NCI-H526 (cell line): ENCODE measurements at places on chromosomes 3 and 15.

DNA sequence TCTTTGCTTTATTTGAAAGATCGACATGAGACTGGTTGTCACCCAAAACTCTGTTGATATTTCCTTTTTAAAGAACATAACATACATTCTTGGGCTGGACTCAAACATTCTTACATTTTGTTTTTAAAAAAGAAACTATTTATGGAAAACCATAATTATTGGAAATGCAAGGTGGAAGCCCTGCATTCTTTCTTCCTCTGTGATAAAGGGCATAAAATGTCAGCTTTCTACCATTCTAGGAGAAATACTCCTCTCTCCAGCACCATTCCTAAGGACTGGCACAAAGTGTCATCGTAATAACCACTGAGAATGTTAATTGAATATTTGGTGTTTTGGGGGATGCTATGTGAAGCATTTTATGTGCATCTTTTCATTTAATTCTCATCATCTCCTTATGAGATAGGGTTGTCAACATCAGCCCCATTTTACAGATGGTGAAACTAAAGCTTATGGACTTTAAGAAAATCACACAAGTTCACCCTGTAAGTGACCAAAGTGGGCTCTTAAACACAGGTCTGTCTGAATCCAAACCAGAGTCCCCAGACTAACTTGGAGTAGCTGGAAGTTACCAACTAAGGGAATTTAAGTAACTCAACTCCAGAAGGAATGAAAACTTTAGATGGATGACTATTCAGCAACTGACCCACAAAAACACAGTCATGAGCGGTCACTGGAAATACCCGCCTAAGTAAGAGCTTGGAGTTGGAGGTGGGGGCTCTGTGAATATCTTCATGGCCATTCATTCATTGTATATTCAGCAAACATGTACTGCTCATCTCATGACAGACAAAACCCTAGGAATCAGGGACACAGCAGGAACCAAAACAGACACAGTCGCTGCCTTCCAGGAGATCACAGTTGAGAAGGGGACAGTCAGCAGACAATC is 45.9 kb upstream of the LMCD1 start:
- DNase-seq: no peak

DNA sequence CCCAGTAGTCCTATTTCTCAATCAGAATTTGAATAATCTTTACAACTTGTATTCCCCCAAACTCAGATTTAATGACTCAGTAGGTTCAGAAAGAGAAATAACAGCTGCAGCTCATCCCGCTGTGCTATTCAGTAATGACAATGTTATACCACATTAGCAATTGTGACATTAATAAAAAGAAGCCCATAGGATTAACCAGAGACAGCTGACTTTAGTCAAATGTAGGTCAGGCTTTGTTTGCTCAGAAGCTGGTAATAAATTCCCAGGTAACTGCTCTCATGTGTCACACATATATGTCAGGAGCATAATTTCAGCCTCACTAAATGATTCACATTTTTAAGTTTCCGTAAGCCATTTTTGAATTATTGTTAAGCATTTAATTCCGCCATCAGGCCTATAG is 222.0 kb upstream of the UBE2E2 start:
- DNase-seq: no peak

GRCh38 chr3:178457511-178457910 is 78.7 kb upstream of the KCNMB2 start:
- DNase-seq: no peak

- no peak for DNase-seq
Observed at GRCh38 chr15:43529141-43529540, 11.7 kb downstream of the MAP1A start.

GRCh38 chr3:185308126-185308754 is 54.4 kb upstream of the EHHADH start:
- peak; percentile 84 for DNase-seq

DNA sequence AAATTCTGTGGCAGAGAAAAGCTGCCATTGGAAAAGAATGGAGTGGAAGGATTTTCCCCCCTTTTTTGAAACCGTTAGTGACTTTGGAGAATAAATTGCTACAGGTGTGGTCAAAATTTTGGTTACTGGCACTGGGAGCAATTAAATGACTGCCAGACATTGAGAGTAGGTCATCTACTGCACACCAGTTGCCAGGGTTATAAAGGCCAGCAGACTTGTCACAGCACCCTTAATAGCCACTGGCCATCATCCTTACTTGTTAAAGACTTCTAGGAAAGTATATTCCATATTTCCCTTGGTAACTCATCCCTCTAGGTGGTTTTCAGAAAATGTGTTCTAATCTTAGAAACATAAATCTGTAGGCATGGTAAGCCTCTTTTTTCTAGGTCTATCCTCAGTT is 8.0 kb downstream of the PIK3CA start:
- no peak for DNase-seq

DNA sequence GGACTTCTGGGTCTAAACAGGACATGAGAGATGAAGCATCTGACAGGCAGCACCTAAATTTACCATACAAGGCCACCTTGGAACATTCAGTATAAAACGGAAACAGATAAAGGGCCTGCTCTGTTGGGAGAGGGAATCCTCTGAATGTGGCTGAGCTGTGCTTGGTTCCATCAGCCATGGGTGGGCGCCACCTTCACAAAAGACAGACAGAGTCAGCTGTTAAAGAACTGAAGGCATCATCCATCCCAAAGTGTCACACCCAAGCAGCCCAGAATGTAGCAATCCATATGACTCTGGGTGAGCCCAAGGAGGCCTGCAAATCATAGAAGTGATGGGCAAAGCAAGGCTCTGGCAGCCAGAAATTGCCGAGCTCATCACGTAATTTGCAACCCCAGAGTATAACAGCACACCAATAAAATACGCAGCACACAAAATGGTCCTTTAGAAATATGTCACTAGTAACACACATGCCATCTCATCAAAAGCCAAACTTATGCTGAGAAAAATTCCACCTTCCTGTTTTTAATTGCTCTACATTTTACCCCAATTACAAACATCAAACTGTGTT is 24.8 kb upstream of the RBP1 start:
- peak; percentile 42 for DNase-seq

- peak; percentile 82 for DNase-seq
Observed at GRCh38 chr3:187165144-187165543, 25.8 kb upstream of the RPL39L start.

- DNase-seq: no peak
Observed at GRCh38 chr3:95254061-95254460, 1191.2 kb downstream of the NSUN3 start.

DNA sequence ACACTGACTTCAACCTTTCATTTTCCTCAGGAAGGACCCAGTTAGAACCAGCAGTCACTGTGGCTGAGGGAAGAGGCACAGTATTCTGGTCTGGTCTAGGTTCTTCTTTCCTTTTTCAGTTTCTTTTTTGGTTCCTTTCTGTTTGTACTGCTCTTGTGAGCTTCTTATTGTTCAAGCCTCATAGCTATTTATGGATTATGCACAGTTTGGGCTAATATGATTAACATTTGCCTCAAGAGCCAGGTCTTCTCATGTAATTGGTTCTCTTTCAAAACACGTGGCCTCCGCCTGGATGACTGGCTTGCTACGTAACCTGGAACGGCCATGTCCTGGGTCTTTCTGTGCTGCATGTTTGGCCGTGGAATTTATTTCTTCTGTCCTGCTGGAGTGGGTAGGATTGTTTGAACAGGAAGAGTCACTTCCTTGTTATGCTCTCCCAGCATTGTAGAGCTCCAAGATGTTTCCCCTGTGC is 43.3 kb downstream of the RBMS3 start:
- no peak for DNase-seq

DNA sequence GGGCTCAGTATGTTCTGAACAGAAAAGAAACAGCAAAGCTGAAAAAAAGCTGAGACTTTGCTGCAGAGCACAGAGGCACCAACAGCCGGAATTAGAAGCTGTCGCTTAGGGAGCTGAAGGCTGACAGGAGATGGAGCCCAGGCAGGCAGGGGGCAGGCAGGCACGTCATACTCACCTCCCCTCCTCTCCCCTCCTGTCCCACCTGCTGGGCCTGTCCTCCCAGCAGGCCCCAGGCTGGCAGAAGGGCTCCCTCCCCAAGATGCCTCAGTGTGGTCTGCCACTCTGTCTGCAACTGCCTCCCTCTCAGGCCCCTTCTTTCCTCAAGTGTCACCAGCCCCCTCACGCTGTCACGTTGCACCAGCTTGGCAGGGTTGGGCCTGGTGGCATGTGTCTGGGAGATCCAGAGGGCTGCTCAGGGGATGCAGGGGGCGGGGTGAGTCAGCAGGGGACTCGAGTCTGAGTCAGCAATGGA is 3.2 kb upstream of the ANKRD63 start:
- DNase-seq: no peak

DNA sequence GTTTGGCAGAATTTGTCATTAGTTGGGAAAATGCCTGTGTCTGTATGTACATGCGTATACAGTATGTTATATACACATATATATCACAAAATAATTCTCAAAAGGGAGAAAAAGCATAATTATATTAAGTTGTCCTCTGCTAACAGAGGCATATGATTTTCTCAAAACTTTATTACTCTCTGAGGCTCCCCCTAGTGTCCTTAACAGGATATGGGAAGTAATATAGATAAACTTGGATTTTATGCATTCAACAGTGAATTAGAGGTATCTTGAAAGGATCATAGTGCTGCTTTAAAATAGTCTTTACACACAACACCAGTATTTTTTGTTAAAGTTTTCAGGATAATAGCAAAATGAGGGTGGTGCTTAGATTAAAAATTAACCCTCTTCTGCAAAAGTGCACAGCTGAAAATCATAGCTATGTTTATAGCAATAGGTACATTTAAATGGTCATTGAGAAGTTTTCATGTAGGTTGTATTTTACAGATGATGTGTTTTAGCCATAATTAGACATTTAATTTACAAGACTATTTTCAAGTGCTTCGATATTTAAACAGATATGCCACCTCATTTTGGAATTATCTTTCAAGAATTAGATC is 454.0 kb upstream of the ROBO2 start:
- no peak for DNase-seq

- DNase-seq: no peak
Observed at GRCh38 chr3:127422663-127423375, 135.0 kb upstream of the PRR20G start.

DNA sequence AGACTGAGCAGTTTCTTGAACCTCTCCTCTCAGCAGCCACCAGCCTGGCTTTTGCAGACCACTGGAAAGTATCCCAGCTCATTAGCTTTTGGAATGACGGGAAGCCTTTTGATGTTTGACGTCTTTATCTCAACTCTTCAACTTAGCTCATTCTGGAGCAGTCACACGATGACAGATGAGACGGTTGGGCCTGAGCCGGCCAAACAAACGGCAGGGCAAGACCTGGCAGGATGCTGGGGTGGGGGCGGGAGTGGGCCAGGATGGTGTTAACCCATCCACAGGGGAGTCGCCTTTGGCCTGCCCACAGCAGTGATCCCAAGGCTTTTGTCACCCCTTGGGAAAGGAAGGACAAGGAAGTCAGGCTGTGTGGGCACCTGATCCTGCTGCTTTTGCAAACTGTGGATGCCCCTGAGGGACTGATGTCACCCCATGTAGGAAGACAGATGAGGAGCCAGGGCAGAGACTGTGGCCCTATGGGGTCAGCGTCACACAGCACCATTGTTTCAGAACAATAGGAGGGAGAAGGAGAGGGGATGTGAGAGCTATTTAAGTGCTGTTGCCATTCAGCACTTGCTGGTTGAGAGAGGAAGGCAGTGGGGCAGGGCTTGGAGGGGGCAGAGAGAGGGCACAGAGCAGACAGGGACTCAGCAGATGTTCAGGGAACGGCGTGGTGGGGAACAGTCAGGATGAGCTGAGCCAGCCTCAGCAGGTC is 121.9 kb upstream of the CTDSPL start:
- no peak for DNase-seq

DNA sequence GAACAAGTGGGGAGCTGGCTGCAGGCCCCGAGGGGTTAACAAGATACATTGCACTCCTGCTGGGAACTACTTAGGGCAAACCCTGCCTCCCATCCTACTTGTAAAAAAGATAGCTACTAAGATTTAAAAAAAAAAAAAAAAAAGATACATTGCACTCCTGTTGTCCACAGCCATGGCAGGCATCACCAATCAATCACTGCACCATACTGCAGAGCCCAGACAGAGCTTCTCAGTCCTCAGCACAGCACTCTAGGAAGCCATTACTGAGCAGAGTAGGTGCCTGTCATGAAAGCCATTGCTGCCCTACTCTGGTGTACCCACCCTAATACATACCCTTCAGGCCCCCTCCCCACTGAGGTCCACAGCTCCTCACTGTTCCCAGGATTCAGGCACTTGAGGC is 64.8 kb downstream of the RASGRF1 start:
- DNase-seq: no peak

GRCh38 chr15:97234851-97235610 is 725.5 kb upstream of the ARRDC4 start:
- peak; percentile 75 for DNase-seq

GRCh38 chr3:129034642-129035041 is 25.9 kb upstream of the GP9 start:
- DNase-seq: peak; percentile 19

DNA sequence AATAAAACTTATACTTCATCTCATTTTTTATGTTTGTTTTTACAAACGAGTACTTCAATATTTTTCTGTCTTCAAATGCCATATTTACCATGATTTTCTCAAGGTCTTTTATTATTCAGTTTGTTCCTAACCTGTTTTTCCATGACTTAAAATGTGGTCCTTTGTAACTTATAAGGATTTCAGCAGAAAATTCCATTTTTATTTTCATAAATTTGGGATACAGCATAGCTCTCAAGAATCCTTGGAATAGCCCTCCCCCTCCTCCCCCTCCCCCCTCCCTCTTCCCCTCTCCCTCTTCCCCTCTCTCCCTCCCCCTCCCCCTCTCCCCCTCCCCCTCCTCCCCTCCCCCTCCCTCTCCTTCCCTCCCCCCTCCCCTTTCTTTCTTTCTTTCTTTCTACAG is 14.9 kb upstream of the STX19 start:
- DNase-seq: no peak

DNA sequence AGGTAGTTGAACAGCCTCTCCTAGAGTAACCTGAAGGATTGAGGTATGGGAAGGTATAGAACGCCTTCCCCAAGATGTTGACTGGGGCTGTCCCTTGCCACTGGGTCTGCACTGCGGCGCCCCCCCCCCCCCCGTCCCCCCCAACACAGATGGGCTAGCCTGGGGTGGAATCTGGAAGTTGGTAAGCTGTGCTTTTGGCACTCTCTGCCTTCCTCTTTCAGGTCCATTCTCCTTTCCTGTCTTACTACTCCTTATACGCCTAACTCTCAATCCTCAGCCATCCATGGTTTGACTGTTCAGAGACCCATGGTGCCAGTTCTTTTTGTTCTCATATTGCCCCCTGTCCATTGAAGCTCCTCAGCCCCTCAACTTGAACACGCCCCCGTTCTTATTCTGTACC is 42.8 kb downstream of the MAP2K1 start:
- DNase-seq: no peak

- DNase-seq: no peak
Observed at GRCh38 chr15:70146162-70146561, 48.4 kb upstream of the TLE3 start.

GRCh38 chr3:39784922-39785321 is 24.5 kb upstream of the MYRIP start:
- no peak for DNase-seq
